ENCODE measurements at places on chromosomes 1 and 21. TPM values are rescaled to one million over a fixed set of nuclear protein-coding genes. Genes with fewer than 3 reads are reported as not detected.

DNA sequence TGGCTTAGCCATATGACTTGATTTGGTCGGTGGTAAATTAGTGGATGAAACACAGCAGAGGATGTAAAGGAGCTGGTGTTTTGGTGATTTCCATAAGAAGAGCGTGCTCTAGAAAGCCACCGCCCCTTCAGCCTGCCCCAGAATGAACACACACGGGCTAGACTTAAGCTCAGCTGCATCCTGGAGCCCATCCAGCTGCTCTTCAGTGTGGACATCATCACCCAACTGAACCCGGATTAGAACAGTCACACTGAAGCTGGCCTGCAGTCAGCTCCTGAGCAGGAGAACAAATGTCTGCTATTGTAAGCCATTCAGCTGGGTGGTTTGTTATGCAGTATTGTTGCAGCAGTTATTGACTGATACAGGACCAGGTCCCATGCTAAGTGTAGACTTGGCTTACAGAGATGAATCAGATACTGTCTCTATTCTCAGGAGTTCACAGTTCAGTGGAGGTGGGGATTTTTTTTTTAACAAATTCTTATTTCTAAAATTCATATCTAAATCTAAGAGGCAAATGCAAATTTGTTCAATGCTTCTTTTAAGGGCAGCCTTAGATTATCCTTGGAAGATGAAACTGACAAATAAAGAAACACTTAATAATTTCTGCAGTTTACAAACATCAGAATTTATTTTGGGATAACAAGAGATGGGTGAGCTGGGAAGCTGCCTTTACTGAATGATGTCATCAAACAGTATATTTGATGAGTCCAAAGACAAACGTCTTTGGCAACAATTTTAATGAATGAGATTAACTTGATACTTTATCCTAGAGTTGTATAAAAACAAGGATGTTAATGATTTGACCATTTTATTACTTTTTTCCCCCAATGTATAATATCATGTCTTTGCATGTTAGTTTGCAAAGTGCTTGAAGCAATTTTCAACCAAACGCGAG, 251.2 kb downstream of the TRABD2B start:
- H3K36me3 ChIP-seq = no peaks in the 10 kb centered on the region
- H3K27me3 ChIP-seq = no peaks in the 10 kb centered on the region
- H3K4me1 ChIP-seq = no peaks in the 10 kb centered on the region
- H3K27ac ChIP-seq = no peak overlapping the region

GRCh38 chr1:216641669-216642460, 81.4 kb downstream of the ESRRG start:
- no peaks in the 10 kb centered on the region for H3K4me1 ChIP-seq
- no peak overlapping the region for H3K27ac ChIP-seq
- H3K27me3 ChIP-seq = no peaks in the 10 kb centered on the region
- no peak overlapping the region for H3K4me3 ChIP-seq
- no peaks in the 10 kb centered on the region for H3K36me3 ChIP-seq

DNA sequence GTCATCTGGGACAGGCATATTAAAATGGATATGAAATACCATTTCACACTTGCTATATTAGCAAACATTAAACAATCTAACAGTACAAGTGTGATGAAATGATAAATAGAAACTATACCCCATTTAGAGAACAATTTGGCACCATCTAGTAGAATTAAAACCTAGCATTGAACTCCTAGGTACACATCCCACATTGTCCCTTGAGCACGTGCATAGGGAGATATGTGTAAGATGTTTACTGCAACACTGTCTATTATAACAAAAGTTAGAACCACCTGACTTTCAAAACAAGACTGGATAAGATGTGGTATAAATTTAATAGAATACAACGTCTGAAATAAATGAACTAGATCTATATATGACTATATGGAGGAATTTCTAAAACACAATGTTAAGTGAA, 3.8 kb downstream of the SLC22A15 start:
- H3K27ac ChIP-seq = no peak overlapping the region
- no peak for DNase-seq
- H3K4me3 ChIP-seq = no peak overlapping the region
- no peaks in the 10 kb centered on the region for H3K27me3 ChIP-seq
- peaks cover 18% of the 10 kb centered on the region for H3K4me1 ChIP-seq

Gene HORMAD1
- 0.57 TPM for total RNA-seq

GRCh38 chr1:180954005-180954800, 41.5 kb downstream of the KIAA1614 start:
- no peaks in the 10 kb centered on the region for H3K36me3 ChIP-seq
- peaks cover 15% of the 10 kb centered on the region for H3K4me1 ChIP-seq
- H3K27ac ChIP-seq = no peak overlapping the region
- no peaks in the 10 kb centered on the region for H3K27me3 ChIP-seq

DNA sequence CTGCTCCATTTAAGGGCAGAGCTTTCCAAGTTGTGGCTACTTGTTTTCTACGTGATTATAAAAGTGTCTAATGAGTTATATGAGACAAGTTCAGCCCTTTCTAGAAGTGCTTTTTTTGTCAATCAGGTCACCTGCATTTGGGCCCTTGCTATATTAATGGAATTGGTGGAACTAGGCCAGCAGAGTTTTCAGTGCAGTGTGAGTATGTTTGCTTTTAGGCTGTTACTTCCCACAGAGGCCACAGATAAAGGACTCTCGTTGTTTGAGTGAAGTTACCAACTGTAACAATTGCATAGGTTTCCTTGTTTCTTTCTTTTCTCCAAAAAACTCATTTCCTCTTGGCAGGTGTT, 10.9 kb downstream of the SMAP2 start:
- H3K4me1 ChIP-seq = peaks cover 77% of the 10 kb centered on the region
- no peak overlapping the region for H3K4me3 ChIP-seq
- peak overlapping the region; percentile 100 for H3K27ac ChIP-seq
- H3K36me3 ChIP-seq = peaks cover 6% of the 10 kb centered on the region
- no peaks in the 10 kb centered on the region for H3K27me3 ChIP-seq

- peaks cover 23% of the 10 kb centered on the region for H3K36me3 ChIP-seq
- H3K27ac ChIP-seq = peak within 1 kb of the TSS; percentile 60
- peak; percentile 77 for DNase-seq
- H3K27me3 ChIP-seq = no peaks in the 10 kb centered on the region
- H3K4me1 ChIP-seq = peaks cover 27% of the 10 kb centered on the region
These were observed at the start of gene POMGNT1 for GRCh38 chr1:46197964-46198811. Gene POMGNT1 (minus strand): TSS chr1:46198434. CDS start chr1:46197821, 613 bp downstream.

DNA sequence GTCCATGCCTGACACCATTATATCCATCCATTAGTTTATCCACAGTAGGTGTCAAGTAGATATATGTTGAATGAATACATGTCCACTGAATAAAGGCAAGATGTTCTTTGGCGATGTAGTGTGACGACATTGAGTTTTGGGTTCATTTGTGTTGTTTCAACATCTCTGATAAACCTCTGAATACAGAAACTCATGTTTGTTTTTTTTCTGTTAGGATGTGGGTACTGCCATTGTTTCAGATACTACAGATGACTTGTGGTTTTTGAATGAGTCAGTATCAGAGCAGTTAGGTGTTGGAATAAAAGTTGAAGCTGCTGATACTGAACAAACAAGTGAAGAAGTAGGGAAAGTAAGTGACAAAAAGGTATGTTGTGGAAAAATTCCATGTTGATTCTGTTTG, 28.1 kb downstream of the MDM4 start:
- no peaks in the 10 kb centered on the region for H3K27me3 ChIP-seq
- peak; percentile 69 for DNase-seq
- peaks cover 82% of the 10 kb centered on the region for H3K36me3 ChIP-seq

- peaks cover 23% of the 10 kb centered on the region for H3K36me3 ChIP-seq
- no peak for DNase-seq
- no peaks in the 10 kb centered on the region for H3K27me3 ChIP-seq
- no peak overlapping the region for H3K4me3 ChIP-seq
These were observed 21.8 kb downstream of the CAPN2 start for GRCh38 chr1:223733898-223734852.

GRCh38 chr1:6370006-6370405, 23.6 kb downstream of the ACOT7 start:
- no peak overlapping the region for H3K4me3 ChIP-seq
- H3K27ac ChIP-seq = no peak overlapping the region
- peaks cover 7% of the 10 kb centered on the region for H3K4me1 ChIP-seq
- H3K27me3 ChIP-seq = no peaks in the 10 kb centered on the region

Gene ERG
- not detected for total RNA-seq

GRCh38 chr1:84289169-84289785, 12.2 kb upstream of the SAMD13 start:
- H3K27ac ChIP-seq = no peak overlapping the region
- H3K4me1 ChIP-seq = no peaks in the 10 kb centered on the region
- DNase-seq = no peak
- no peak overlapping the region for H3K4me3 ChIP-seq
- no peaks in the 10 kb centered on the region for H3K27me3 ChIP-seq

DNA sequence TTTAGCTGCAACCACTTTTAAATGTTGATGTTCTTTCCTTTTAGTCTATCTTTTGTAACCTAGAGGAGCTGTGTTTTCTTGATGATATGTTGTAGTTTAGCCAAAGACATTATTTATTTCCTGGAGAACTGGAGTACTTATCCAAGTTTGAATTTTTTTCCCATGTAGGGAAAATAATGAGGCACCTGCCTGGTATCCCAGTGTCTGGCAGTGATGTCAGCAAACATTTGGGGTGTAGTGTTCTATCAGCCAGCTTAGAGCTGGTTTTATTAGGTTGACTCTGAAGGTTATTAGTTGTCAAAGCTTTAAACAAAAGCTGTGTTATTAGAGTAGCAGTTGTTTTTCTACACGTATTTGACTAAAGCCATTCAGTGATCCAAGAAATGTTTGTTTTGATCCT, 3.2 kb downstream of the CTPS1 start:
- peaks cover 38% of the 10 kb centered on the region for H3K36me3 ChIP-seq
- H3K4me1 ChIP-seq = peaks cover 17% of the 10 kb centered on the region
- H3K27me3 ChIP-seq = no peaks in the 10 kb centered on the region
- no peak overlapping the region for H3K4me3 ChIP-seq
- H3K27ac ChIP-seq = no peak overlapping the region

Gene ANKRD45
- total RNA-seq = not detected

Measured in natural killer cell (primary cell).